GM23248 (cell line): ENCODE measurements at places on chromosomes 16 and 17. TPM values are rescaled to one million over a fixed set of nuclear protein-coding genes. Genes with fewer than 3 reads are reported as not detected.

DNA sequence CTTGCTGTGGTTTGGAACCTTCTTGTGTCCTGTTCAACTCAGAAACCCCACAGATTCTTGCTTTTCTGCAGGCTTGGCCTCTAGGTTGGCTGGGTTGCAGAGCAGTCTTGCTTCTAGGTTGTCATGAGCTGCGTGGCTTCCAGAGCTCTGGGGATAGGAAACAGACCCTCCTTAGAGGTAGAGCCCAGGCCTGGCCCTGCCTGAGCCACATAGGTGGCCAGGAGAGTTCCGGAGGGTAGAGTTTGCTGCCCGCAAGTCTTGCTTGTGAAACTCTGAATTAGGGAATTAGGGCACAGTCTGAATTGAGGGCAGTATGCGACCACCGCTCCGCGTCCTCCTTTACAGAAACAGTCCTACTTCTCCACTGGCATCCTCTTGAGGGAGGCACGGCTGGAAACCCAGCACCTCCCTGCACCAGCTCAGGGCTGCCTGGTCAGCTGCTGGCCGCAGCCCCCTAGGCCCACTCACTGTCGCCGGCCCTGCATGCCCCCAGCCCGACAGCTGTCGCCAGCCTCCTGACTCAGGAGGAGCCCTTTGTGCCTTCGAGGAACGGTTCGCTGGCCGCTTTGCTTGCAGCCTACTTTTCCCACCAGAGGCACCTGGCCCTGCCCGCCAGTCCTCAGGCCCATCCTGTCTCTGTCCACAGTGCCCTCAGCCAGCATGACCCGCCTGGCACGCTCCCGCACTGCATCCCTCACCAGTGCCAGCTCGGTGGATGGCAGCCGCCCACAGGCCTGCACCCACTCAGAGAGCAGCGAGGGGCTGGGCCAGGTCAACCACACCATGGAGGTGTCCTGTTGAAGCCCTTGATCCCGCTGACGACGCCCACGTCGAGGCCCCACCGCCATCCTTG is 4.3 kb upstream of the SETD6 start:
- H3K27ac ChIP-seq = no peak overlapping the region
- H3K27me3 ChIP-seq = no peaks in the 10 kb centered on the region
- DNase-seq = no peak
- no peak overlapping the region for H3K4me3 ChIP-seq

- H3K4me3 ChIP-seq = no peak overlapping the region
- no peaks in the 10 kb centered on the region for H3K27me3 ChIP-seq
- no peak for DNase-seq
- no peaks in the 10 kb centered on the region for H3K36me3 ChIP-seq
- no peak overlapping the region for H3K27ac ChIP-seq
- no peaks in the 10 kb centered on the region for H3K4me1 ChIP-seq
Measured at GRCh38 chr17:43890240-43890639, 17.1 kb downstream of the MPP2 start.

GRCh38 chr17:27299384-27300049 is 5.6 kb downstream of the WSB1 start:
- no peaks in the 10 kb centered on the region for H3K27me3 ChIP-seq
- DNase-seq = no peak
- H3K36me3 ChIP-seq = peaks cover 12% of the 10 kb centered on the region
- H3K4me1 ChIP-seq = peaks cover 25% of the 10 kb centered on the region
- no peak overlapping the region for H3K27ac ChIP-seq
- H3K4me3 ChIP-seq = no peak overlapping the region

DNA sequence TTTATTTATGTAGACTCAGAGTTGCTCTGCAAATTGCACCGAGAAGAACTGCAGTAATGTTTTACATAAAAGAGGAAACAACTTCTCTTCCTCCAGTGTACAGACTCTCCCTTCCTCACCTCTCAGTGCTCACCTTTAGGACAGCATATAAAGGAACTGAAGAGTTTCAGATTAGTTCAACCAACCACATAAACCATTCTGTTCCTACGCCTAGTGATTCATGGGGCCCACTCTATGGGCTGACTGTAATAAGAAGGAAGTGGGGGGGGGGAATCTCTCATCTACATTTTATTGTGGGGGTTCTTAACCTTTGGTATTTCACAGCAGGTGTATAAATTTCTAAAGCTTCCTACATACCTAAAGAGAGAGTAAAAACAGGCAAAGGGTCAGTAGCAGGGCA is 18.3 kb downstream of the ZSWIM7 start:
- no peak for DNase-seq
- no peak overlapping the region for H3K27ac ChIP-seq
- no peaks in the 10 kb centered on the region for H3K27me3 ChIP-seq
- H3K4me1 ChIP-seq = peaks cover 6% of the 10 kb centered on the region
- peaks cover 12% of the 10 kb centered on the region; the same call in 1 of the 2 replicates for H3K36me3 ChIP-seq
- H3K4me3 ChIP-seq = no peak overlapping the region

Gene ABCA6
- 2.1 and 2.8 TPM in 2 replicates for polyA plus RNA-seq

Gene BCAR1
- polyA plus RNA-seq = 52.9 and 56.1 TPM in 2 replicates
